Activated CD4-positive, alpha-beta T cell treated with anti-CD3 and anti-CD28 coated beads, Interleukin-2, amount 10 ng/mL, durations not matched to agents 24 days and 14 days (primary cell): ENCODE measurements at places on chromosomes 12 and 14.
A peak's percentile ranks its signal among the peaks of the same experiment; 100 is the strongest.

DNA sequence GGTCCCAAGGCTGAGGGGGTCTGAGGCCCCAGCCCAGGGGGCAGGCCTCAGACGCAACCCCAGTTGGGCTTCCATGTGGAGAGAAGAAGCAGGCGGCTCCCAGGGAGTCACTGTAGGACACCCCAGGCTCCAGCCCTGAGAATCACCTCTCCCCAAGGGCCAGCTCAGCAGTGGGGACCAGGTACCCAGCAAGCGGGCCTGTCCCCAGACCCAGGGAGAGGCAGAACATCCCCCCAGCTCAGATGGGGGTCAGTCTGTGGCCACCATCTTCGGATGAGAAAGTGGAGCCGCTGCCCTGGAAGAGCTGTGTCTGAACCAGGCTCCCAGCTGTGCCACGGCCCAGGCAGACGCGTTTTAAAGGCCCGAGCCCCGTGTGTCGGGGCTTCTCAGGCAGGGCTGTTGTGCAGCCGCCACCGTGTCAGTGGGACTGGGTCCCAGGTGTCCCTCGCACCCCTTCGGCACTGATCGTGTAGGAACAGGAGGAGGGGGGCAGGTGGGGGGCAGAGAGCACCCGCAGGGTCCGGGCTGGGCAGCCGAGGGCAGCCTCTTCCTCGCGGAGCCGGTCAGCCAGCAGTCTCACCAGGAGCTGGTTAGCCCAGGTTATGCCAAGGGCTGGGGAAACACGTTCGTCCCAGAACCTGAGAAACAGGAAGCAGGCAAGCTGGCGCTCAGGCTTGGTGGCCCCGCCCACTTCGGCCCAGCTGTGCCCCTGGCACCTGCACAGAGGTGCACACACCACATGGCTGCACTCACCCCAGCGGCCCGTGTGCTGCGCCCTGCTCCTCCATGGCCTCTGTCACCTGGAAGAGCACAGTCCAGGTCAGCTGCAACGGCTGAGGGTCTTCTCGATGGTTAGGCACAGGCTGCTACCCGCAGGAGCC lies 16.6 kb downstream of the XRCC3 start:
- DNase-seq: no peak

DNA sequence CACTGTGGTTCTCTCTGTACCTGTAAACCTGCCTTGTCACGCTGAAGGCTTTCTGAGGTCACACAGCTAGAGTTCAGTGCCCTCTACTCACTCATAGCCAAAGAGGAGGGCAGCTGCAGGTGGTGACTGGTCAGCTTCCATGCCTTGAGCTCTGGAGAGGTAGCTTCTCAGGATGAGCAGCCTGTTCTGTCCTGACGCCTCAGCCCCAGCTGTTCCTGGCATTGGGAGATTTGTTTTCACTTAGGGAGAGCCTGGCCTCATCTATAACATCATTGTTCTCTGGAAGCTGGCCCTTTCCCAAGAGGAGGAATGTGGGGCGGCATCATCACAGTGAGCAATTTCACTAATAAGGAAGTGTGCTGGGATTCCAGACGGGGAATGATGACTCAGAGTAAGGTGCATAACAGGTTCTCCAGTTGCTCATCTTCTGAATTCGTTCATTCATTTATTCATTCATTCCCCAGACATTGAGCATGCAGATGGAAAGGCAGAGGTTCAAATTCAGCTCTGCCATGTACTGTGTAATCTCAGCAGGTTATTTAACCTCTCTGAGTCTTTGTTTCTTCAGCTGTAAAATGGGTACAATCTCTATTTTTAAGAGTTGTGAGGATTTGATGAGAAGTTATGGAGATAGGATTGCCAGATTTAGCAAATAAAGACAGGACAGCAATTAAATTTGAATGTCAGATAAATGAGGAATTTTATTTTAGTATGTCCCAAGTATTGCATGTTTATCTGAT lies 255.8 kb upstream of the CRY1 start:
- DNase-seq: no peak

DNA sequence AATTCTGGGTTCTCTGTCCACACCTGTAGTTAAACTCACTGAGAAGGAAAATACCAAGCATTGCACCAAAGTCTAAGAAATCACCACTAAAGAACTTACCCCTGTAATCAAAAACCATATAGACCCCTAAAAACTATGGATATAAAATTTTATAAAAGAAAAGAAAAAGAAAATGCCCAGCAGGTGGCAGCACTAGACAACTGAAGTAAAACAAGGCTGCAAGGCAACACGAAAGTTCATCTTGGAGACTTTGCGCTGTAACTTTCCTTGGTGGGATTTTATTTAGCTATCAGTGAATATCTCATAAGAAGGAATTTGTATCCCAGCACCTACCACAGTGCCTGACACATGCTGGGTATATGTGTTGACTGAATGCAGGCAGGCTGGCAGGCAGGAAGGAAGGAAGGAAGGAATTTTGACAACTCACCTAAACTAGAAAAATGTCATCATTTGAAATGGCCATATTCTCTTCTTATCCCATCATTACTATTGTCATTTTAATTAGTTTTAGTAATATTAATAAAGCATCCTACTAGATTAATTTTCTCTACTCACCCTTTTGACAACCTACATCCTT lies 68.2 kb upstream of the ETV6 start:
- DNase-seq: peak; percentile 90

DNA sequence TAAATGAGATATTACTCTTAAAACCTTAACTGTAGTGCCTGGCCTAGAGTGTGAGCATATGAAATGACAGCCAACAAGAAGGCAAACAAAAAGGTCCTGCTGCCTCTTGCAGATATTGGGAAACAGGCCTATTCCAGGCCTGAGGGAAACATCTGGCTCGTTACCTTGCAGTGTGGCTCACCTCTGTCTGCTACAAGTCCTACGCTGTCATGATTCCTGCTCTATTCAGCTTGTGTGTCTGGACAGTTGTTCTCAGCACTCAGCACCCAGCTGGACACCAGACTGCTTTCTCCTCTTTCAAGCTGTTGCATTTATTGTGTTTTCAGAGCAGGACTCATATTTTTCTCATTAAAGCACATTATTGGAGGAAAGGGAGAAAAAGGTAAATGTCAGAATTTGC lies 113.5 kb downstream of the TMTC2 start:
- DNase-seq: no peak

- no peak for DNase-seq
Observed at GRCh38 chr12:100225491-100225890, 24.9 kb downstream of the ACTR6 start.

DNA sequence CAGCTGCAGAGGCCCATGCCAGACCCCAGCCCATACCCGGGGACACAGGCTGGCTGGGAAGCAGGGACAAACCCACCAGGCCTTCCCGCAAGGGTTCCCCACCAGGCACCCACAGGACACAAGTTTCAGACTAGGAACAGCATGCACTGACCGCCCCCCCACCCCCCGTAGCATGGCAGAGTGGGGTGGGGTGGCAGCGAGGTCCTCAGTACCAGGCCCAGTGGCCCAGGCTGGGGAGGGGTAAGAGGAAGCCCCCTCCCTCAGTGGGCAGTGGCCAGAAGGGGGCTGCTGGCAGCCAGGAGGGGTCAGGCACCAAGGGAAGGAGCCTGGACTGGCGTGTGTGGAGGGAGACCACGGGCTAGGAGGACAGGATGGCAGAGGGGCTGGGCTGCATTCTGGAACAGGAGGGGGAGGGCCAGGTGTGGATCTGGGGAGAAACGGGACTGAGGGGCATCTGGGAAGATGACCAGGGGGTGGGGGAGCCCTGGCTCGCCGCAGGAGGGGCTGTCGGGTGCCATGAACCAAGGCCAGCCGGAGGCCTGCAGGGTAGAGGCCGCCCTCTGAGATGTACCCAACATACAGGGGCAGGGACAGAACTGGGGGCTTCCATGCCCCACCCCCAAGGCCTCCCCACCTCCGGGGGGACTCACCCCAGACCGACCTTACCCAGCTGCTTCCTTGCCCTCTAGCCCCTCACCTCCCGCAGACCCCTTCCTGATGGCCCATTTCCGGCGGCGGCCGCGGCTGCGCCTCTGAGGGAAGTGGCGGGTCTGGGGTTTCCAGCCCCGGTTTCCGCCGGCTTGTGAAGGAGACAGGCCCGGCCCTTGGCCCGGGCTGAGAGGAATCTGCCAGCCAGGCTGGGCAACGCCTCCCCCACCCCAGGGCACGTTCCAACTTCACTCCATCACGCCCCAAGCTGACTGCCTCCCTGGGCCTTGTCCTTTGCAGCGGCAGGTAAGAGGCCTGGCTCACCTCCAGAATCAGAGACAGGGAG lies 5.6 kb upstream of the JAG2 start:
- DNase-seq: peak; percentile 85

GRCh38 chr14:30560581-30560980 lies 1.6 kb downstream of the G2E3 start:
- DNase-seq: no peak
